GF-D8 (cell line): ENCODE measurements at places on chromosomes 2 and 18.
A peak's percentile ranks its signal among the peaks of the same experiment; 100 is the strongest.

- no peak for DNase-seq
Observed at GRCh38 chr18:34223164-34223892, 1.4 kb downstream of the NOL4 start.

DNA sequence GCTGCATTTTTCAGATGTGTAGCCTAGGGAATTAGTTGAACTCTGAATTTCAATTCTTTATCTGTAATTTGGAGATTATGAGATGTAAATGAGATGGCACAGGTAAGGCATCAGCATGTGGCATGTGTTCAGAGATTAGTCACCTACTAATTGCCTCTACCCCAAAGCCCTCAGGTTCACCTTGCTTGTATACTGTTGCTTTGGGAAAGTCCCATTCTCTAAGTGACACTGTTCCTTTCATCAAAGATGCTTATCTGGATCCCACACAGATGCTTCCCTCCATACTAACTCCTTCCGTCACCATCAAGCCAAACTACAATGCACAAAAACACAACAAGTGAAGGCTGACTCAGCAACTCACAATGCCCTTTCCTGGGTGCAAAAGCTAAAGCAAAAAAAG, 143.7 kb downstream of the LRATD1 start:
- no peak for DNase-seq

DNA sequence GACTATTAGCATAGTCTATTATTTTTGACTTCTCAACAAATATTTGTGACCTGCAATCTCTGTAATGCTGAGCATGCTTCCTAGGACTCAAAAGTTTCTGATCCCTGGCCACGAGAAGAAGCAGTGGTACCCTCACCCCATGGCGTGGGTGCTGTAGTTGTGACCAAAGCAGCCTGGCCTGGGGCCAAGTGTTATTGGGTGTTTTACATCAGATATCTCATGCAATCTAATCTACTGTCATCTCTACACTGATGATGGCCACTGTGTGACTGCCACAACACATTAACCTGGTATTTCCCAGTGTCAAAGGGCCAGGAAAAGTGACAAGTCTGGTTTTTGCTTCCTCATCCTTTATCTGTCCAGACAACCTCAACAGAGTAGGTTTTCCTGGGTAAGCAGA, 80.8 kb upstream of the WIPF1 start:
- no peak for DNase-seq

DNA sequence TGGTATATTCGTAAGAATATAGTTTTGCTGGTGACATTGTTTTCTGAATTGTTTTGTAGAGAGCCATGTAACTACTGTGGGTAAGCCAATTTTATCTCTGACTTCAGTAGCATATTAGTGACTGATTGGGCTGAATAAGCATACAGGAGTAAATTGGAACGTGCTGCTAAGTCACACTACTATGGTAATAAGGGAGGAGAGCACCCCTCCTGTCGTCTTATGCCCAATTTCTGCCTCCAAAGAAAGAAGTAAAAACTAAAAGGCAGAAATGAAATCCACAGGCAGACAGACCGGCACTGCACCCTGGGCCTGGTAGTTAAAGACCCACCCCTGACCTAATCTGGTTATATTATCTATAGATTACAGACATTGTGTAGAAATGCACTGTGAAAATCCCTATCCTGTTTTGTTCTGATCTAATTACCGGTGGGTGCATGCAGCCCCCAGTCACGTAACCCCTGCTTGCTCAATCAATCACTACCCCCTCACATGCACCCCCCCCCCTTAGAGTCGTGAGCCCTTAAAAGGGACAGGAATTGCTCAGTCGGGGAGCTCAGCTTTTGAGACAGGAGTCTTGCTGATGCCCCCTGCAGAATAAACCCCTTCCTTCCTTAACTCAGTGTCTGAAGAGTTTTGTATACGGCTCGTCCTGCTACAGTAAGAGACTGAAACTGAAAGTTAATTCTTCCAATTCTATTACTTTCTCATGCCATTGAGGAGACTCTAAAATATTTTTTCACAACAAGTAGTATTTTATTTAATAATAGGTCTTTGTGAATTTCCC, 167.0 kb downstream of the ZNF804A start:
- DNase-seq: peak; percentile 56

DNA sequence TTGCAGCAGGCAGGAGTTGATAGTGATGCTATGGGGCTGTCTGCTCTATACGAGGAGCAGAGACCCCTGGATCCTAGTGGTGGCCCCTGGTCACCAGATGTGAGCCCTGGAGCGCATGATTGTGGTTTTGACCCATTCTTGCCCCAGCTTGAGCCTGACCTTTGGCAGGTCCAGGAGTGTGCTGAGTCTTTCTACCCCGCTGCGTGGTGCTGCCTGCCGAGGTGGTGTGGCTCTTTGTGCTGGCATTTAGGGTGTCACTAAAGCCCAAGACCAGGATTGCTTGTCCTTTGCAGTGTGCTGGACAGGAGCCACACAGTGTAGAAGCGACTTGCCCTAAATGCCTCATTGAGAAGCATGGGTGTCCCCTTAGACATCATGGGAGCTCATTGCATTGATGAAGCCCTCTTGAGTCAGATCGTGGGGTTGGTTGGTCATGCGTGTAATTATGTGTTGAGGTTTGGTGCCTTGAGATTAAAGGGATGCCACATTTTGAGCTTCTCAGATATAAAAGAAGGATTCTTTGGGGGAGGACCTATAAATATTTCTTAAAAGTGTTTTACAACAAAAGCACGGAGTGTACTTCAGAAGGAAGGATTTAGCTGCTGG, 88.3 kb downstream of the AGAP1 start:
- DNase-seq: no peak

GRCh38 chr2:173943738-173944137, 21.4 kb downstream of the SP3 start:
- DNase-seq: no peak

DNA sequence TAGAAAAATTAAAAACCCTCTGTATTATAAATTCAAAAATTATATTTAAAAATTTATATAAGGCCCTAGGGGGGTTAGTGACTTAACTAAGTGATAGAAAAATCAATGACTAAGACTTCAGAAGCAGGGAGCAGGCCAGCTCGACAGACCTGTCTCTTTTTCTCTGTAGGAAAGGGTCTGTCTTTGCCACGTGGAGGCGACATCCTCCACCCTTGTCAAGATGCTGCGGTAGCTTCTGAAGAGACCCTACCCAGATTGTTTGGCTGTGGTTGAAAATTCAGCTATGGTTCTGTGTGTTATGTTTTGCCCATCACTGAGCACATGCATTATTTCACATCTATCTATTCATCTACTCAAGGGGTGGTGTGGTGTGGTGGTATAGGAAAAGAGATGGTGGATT, 8.2 kb upstream of the SLC4A3 start:
- no peak for DNase-seq

GRCh38 chr2:237689336-237690131, 62.1 kb downstream of the LRRFIP1 start:
- peak; percentile 70 for DNase-seq

- DNase-seq: no peak
Observed at GRCh38 chr2:65049010-65049639, 7.1 kb upstream of the CEP68 start.
